ENCODE measurements at places on chromosomes 5 and 9.

DNA sequence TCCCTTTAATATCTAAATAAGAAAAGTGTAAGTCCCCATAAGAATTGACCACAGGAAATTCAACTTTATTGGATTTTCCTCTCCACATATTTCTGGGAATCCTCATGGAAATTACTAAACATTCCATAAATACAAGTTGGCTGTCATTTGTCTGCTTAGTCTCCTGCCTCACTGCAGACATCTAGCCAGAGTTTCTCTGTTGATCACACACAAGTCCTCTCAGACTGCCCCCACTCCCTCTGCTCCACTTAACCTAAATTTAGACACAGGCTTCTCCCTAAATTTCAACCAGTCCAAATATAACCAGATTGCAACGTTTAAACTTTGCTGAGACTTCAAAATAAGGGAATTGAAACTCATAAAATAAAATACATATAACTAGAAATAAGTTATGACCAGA, 982.1 kb downstream of the DTWD2 start:
- no peak for DNase-seq

DNA sequence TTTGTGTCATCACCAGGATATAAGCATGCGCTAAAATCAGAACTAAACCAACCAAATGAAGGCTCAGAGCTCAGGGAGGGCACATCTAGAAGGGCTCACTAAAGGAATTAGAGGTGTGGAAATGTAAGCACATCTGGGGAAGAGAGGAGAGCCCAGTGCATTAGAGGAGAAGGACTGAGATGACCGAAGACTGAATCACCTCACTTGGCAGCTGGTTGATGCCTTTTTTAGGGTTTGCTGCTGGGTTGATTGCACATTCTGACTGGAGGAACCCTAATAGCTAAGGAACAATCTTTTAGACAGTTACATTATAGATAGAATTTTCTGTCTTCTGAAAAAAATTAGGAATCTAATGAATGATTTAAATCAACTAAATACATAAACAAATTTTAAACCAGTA, 8.2 kb upstream of the IFNA21 start:
- no peak for DNase-seq

DNA sequence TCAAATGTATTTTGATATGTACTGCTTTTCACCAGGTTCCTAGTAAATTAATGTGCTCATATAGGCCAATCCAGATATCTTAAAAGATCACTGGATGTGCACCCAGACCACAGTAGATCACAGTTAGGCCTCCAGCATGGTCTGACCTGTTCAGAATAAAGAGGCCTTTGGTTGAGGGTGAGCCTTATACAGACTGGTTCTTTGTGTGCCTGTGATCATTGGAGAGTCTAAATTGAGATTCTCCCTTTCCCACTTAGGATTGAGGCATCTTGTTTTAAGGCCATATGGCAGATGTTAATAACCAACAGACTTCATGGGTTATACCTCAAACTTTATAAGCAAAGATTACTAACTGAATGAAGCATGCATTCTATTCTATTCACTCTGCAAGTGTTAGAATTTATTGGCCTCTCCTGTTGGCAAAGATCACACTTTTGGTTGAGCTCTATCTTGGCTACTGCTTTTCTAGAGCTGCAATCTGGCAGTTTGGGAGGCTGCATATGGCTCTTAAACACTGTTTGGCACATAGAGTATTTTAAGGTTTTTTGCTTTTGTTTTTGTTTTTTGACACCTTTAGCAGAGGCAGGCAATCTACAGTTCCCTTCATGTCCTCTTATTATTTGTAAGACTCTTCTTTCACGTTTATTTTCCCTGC, 8.5 kb downstream of the CHSY3 start:
- no peak for DNase-seq

GRCh38 chr5:22488427-22488826, 364.7 kb downstream of the CDH12 start:
- DNase-seq, result no peak

DNA sequence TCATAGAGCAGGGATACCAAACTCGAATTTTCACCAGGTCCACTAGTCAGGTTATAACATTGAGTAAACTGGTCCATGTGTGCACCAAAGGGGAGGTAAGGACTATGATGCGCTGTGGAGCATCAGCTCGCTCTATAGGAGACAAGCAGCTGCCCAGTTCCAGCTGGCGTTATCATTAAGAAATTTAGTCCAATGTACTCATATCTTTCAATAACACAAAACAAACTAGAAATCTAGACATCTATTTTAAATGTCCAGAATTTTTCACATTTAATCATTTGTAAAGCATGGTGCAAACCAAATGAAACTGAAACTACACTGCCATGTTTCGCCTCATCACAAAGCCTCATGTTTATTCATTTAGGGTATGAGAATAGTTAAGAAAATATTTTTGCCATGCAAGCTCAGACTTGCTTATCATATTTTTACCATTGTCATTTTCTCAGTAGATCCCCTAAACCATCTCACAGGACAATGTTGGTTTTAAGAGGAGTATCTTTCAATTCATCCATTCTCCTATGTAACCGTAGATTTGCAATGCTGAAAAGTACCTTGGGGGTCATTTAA, 50.9 kb downstream of the ZNF474 start:
- no peak for DNase-seq

All from stimulated activated CD4-positive, alpha-beta T cell treated with anti-CD3 and anti-CD28 coated beads, Interleukin-2, amount 100 ng/mL, for 4 hours (primary cell).